Cortex of kidney (tissue), 1 donor: ENCODE measurements at places on chromosomes 16 and 17.

- DNase-seq, result no peak
Observed at GRCh38 chr16:84247844-84248243, 8.0 kb upstream of the KCNG4 start.

DNA sequence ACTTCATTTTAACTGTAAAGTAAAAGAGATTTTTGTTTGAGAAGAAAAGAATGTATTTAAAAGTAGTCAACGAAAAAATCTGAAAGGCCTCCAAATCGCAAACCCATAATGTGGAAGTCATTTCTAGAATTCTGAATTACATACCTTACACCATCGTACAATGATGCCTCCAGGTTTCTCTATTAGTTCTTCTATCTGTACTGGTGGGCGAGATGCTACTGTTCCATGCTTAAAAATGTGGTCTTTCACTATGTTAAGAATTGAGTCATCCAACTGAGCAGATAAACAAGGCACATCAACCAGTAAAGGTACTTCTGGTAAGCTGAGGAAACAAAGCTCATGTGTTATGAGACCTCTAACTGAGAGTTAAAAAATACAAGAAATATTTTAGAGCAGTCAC, 28.5 kb downstream of the CRLF3 start:
- no peak for DNase-seq

- no peak for DNase-seq
Observed at GRCh38 chr17:37700881-37701280, 44.0 kb downstream of the HNF1B start.

DNA sequence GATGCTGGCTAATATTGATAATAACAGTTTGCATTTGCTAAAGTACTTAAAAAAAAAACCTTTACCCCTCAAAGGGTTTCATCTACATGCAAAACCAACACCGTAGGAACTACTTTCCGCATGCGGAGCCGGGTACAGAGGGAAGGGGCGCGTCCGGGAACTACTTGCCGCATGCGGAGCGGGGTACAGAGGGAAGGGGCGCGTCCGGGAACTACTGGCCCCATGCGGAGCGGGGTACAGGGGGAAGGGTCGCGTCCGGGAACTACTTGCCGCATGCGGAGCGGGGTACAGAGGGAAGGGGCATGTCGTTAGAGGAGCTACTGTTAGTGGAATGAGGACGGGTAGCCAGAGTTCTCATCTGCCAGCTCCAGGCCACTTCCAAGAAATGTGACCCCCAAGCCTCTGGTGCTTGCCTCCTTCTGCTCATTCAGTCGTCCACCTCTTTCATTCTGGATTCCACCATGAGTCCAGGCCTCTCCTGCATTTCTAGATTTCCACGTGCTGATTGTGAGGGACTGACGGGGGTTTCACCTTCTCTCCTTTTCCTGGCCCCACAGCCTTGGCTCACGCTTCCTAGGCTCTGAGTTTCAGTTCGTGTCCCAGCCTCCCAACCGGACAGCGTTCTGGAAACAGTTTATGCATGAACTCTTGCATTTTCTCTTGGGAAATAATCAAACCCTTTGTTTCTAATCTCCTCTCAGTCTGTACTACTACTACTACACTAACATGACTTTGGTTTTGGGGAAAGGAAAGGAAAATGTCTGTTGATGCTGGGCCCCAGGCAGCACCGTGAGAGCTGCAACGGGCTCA, 26.9 kb downstream of the MINK1 start:
- DNase-seq, result no peak

GRCh38 chr16:69859105-69859989, 91.8 kb upstream of the CLEC18A start:
- no peak for DNase-seq

GRCh38 chr16:87457709-87458423, 35.0 kb downstream of the ZCCHC14 start:
- no peak for DNase-seq

DNA sequence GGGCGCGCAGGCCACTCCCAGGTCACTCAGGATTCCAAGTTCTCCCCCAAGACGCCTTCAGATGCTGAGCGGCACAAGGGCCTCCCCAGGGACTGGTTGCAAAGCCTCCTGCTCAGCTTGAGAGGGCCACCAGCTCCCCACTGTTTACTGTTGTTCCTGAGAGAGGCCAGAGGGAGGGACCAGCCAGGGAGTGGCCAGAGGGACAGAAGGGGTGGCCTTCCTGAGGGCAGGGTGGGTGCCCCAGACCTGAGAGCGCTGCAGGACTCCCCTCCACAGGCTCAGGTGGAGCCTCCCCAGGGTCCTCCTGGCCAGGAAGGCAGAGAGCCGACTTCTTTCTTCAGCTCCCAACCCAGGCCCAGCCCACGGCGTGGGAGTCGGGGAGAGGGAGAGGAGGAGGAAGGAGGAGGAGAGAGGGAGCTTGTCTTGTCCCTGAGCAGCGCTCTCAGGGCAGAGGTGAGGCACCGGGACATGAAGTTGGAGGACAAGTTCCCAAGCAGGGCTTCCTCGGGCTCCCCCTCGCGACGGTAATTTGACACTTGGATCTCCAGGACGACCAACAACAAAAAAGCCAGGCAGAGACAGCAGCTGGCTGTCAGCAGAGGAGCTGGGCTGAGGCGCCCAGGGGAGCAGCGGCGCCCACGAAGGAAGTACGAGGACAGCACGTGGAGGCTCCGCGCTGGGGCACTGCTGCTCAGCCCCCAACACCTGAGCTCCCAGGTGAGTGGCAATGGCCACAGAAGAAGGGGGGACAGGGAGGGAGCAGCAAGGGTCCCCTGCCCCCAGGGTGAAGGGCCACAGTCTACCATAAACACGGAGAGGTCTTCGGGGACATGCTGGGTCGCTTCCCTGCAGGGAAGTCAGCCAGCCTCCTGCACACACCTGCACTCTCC, 497 bp downstream of the SMIM5 start:
- no peak for DNase-seq

DNA sequence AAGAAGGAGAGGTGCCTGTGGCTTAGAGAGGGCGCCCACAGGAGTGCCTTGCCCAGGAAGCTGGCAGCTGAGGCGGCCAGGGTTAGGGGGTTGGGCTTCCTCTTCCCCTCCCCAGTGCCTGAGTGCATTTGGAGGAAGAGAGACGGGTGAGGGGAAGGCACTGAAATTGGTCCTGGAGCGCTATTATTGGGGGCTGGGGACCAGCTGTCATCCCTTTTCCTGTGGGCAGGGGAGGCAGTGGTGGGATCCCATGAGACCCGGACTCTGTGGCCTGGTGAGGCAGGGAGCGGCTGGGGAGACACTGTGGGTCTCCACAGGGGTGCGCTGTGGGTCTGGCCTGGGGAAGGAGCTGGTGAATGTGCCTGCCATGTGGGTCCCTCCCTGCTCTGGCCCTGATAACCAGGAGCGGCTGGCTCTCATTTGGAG, 259.7 kb downstream of the SEC14L1 start:
- no peak for DNase-seq

- DNase-seq, result no peak
Observed at GRCh38 chr17:42342242-42343008, 45.8 kb downstream of the STAT3 start.

GRCh38 chr16:35636480-35637230, 2177.2 kb downstream of the TP53TG3F start:
- DNase-seq, result no peak

GRCh38 chr16:50530277-50531236, 17.6 kb upstream of the NKD1 start:
- no peak for DNase-seq

- no peak for DNase-seq
Observed at GRCh38 chr16:58366247-58367031, 25.8 kb upstream of the GINS3 start.

- no peak for DNase-seq
Observed at GRCh38 chr17:8611619-8612298, 18.8 kb downstream of the MYH10 start.

GRCh38 chr16:72284042-72284789, 112.3 kb upstream of the PMFBP1 start:
- no peak for DNase-seq

- DNase-seq, result no peak
Observed at GRCh38 chr16:2898831-2899563, 12.7 kb upstream of the FLYWCH1 start.

- no peak for DNase-seq
Observed at GRCh38 chr16:1194665-1195392, 30.2 kb downstream of the TPSG1 start.

- no peak for DNase-seq
Observed at GRCh38 chr16:28140788-28141618, 70.8 kb downstream of the XPO6 start.

- DNase-seq, result no peak
Observed at GRCh38 chr16:21563676-21564075, 35.7 kb upstream of the METTL9 start.

- no peak for DNase-seq
Observed at GRCh38 chr17:17831208-17832031, 5.4 kb downstream of the SREBF1 start.

- no peak for DNase-seq
Observed at GRCh38 chr16:9042533-9042932, 48.9 kb upstream of the HAPSTR1 start.

DNA sequence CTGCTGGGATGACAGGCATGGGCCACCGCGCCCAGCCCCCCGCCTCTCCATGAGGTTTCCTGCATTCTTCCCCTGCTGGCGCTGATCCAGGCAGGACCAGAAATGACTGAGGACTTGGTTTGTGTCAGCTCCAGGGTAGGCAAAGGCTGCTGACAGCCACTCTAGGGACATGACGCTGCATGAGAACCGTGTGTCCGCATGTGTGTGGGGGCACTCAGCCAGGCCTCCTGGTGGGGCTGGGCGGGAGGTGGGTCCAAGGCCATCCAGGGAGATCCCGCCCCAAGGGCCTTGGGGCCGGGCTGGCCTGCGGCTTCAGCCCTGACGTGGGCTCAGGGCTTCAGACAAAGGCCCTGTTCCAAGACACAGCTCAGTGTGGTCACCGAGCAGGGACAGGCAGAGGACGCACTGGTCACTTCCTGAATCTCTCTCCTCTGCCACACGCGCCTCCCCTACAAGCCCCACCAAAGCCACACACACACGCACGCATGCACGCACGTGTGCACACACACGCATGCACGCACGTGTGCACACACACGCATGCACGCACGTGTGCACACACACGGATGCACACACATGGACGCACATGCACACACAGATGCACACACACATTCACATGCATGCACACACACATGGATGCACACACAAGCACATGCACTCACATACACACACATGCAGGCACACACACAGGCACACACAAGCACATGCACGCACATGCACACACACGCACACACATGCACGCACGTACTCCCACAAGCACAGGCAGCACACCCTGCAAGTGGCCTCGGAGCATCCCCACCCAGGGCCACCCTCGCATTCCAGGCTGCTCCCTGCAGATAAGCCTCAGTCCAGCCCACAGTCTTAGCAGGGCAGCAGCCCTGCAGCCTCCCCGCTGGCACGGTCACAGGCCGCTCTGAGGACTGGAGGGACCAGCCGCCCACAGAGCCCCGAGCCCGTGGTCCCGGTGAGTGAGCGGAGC, 5.3 kb upstream of the TMEM204 start:
- DNase-seq, result no peak

GRCh38 chr16:56610609-56611111, 2.3 kb downstream of the MT2A start:
- no peak for DNase-seq

GRCh38 chr16:11583889-11584565, 2.7 kb downstream of the LITAF start:
- no peak for DNase-seq

- no peak for DNase-seq
Observed at GRCh38 chr17:77404812-77405581, 264.2 kb downstream of the SEC14L1 start.

- DNase-seq, result no peak
Observed at GRCh38 chr16:29117631-29118030, 132.8 kb downstream of the LAT start.

DNA sequence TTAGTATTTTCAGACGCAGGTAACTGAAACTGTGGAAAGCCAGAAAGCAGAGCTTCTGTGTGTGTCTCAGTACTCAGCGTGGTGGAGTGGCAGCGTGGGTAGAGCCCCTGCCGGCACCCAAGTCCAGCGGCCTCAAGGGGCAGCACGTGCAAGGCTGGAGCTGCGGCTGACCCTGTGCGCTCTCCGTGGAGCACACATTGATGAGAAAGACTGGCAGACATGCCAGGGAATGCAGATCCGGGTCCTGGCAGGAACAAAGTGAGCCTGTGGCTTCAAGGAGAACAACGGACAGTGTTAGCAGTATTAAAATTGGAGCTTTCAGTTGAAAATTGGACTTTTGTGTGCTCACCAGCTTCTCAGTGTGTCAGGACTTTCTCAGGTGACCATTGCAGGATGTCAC, 23.3 kb downstream of the ZC3H18 start:
- DNase-seq, result no peak

GRCh38 chr17:49963626-49964302, 5.2 kb upstream of the DLX4 start:
- DNase-seq, result no peak

- no peak for DNase-seq
Observed at GRCh38 chr17:59765038-59765437, 57.6 kb downstream of the VMP1 start.

DNA sequence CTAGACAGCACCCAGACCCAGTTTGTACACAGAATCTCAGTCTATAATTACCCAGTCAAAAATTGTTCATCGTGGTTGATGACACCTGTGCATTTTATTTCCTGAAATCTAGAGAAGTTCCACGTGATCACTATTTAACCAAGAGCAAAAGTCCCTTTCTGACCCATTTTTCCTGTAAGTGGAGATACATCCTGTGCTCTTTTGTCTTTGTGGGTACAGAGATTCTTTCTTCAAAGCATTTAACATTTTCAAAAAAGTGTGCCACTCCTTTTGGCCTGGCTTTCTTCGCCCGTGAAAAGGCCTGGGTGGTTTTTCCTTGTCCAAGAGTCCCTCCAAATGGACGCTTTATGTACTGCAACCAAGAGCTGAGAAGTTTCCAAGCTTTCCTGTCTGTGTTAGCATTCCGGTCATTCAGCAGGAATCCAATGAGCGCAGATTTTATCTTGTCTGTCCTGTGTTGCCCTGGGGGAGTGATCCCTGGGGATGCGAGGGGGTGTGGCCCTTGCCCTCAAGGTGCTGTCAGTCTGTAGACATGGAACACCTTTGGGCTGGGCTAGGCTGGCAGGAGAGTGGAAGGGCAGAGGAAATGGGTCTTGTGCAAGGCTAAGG, 161.1 kb upstream of the CACNG5 start:
- DNase-seq, result no peak

- DNase-seq, result no peak
Observed at GRCh38 chr17:41532947-41533570, 5.0 kb upstream of the KRT19 start.

DNA sequence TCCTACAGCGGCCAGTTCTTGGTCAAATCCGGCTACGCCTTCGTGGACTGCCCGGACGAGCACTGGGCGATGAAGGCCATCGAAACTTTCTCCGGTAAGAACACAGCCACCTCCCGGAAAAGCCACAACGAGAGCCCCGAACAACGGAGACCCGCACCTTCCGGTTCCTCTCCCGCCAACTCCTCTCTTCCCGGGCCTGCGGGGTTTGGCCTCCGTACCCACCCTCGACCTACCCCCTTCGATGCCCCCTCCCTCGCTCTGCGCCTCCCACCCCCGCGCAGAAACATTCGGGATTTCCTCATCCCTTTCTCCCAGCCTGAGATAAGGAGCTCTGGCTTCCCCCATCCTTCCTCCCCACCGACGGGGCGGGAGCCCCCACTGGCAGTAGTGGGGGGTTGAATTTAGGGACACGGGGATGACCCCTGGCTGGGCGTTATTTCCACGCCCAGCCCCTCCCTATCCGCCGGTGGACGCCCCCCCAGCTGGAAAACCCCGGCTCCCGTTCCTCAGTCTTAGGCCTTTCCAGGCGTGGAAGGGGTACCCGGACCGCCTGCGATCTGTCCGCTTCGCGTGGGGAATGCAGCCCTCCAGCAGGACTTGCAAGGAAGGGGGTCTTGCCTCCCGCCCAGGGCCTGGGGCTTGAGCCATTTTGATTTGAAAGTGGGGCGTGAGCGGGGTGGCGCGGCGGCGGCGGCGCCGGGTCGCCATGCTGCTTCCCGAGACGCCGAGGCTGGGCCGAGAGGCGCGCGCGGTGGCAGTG, 822 bp downstream of the IGF2BP1 start:
- DNase-seq, result no peak
